ENCODE measurements at places on chromosomes 2 and 18.

DNA sequence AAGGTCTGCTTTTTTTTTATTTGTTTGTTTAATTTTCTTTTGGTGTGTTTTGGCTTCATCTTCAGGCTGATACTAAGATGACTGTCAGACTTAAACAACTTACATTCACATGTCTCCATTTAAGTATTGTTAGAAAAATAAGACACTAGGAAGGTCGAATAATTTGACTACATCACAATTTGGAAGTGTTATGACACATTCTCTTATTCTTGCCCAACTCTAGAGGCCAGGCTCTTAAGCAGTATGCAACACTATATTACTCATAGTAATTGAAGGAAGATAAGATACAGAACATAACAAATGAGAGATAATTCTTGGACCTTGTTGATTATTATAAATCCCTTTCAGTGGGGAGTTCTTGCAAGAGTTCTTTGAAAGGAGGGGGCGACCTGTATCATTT is 295.3 kb upstream of the COL3A1 start:
- no peaks in the 10 kb centered on the region for H3K4me1 ChIP-seq
- H3K36me3 ChIP-seq, result no peaks in the 10 kb centered on the region
- no peaks in the 10 kb centered on the region for H3K27me3 ChIP-seq
- H3K27ac ChIP-seq, result no peak overlapping the region
- H3K4me3 ChIP-seq, result no peak overlapping the region

DNA sequence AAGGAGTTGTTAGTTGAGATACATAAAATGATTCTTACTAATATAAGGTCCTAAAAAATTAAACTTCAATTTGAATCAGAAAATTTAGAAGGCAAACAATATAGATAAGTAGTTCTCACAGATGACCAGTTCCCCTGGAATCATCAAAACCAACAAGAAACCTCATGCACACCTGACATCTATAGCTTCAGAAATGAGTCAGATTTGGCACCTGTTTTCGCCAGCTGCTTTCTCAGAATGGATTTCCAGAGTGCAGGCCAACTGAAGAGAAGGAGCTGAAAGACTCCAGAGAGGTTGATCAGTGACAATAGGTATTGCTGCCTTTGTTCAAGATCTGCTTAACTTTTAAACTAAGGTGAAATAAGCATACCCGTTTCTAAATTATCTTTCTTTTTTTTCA is 192.4 kb downstream of the RDH14 start:
- no peak overlapping the region for H3K4me3 ChIP-seq
- no peak for DNase-seq
- no peaks in the 10 kb centered on the region for H3K4me1 ChIP-seq
- no peaks in the 10 kb centered on the region for H3K27me3 ChIP-seq

DNA sequence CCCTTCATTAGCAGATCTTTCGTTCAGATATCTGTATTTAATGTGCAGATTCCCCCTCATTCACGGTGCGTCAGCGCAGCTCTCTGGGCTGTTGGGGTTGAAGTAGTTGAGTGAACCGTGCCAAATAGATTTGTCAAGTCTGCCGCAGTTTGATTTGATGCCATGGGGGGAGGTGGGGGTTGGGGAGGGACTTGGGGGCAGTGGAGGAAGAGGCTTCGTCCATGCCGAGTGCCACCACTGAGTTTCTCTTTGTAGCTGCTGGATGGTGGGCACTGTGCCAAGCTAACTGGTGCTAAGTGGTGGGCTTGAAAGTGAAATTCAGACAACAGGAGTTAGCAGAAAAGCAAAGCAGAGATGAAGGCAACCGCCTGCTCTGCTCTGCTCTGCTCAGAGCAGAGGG is 47.9 kb downstream of the NRP2 start:
- H3K27me3 ChIP-seq, result no peaks in the 10 kb centered on the region
- DNase-seq, result no peak
- no peaks in the 10 kb centered on the region for H3K36me3 ChIP-seq
- no peak overlapping the region for H3K27ac ChIP-seq
- peaks cover 6% of the 10 kb centered on the region for H3K4me1 ChIP-seq

DNA sequence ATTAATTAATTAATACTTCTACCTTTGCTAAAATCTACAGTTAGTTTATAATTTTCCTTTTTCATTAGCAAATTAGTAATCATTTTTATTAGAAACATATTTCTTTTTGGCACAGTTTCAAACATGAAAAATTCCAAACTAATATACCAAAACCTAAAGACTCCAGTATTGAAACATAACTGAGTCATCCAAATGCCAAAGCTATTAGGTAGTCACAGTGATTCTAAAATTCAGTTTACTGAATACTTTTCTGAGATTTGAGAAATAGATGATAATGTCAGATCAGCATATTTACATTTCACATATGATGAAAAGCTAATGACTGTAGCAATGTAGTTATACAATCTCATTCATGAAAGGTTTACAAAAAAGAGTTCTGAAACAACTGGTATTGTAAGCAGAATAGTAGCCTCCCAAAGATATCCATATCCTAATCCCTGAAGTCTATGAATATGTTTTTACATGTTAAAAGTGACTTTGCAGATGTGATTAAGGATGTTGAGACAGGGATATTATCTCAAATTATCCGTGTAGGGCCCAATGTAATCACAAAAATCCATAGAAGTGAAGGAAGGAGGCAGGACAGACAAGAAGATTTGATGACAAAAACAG is 680.2 kb upstream of the CHAC2 start:
- no peaks in the 10 kb centered on the region for H3K36me3 ChIP-seq
- no peak overlapping the region for H3K4me3 ChIP-seq
- no peaks in the 10 kb centered on the region for H3K27me3 ChIP-seq

- H3K36me3 ChIP-seq, result peaks cover 73% of the 10 kb centered on the region
- no peak overlapping the region for H3K27ac ChIP-seq
- no peaks in the 10 kb centered on the region for H3K27me3 ChIP-seq
- H3K4me3 ChIP-seq, result no peak overlapping the region
- no peak for DNase-seq
- peaks cover 4% of the 10 kb centered on the region for H3K4me1 ChIP-seq
Measured at GRCh38 chr2:239997686-239998409, 27.3 kb downstream of the NDUFA10 start.

DNA sequence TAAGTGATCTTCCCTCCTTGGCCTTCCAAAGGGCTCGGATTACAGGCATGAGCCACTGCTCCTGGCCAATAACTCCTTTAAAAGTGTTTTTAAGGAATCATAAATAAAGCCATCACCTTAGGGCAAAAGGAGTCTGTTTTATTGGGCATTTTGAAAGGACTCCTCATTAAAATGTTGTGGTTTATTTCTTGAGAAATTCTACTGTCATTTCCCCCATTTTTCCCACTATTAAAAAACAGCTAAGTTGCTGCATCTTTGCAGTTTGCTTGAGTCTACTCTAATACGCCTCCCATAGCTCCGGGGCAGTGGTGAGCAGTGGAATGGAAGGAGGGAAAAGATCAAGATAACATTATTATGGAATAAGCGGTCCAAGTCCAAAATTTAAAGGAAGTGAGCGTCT is 293.2 kb downstream of the PIEZO2 start:
- no peak overlapping the region for H3K27ac ChIP-seq
- no peak for DNase-seq
- no peaks in the 10 kb centered on the region for H3K4me1 ChIP-seq
- H3K4me3 ChIP-seq, result no peak overlapping the region

DNA sequence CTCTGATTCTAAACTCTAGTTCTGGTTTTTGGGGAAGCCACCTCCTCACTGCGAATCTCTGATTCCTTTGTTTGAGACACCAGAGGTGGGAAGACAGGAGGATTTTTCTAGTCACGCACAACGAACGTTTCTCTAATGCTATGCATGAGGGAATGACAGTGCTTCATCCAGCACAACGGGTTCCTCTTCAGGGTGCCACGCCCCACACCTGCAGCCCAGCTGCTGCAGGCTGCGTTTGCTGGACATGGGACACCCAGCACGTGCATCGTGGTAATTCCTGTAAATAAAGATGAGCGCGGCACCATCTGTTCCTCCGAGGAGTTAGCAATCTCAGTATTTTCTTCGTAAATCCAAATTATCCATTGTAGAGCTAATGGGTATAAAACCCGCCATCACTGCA is 37.5 kb upstream of the TPO start:
- no peaks in the 10 kb centered on the region for H3K27me3 ChIP-seq
- H3K27ac ChIP-seq, result peak overlapping the region; percentile 57
- no peaks in the 10 kb centered on the region for H3K4me1 ChIP-seq
- peak overlapping the region; percentile 43 for H3K4me3 ChIP-seq
- DNase-seq, result no peak

DNA sequence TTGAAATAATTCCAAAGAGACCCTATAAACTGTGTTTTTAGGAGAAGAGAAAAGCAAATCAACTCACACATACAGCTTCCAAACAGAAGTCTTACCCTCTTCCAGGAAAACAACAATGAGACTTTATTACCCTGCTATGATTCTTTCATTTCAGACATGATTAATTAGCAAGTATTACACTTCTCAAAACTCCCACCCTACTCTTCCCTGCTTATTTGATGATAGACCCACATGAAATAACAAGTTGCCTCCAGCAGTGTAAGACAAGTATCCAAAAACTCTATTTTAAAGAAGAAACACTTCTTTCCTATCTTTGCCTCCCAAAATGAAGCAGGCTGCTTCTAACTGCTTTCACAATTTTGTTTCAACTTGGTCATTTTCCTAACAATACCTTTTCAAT is 4.1 kb downstream of the FIGN start:
- peak overlapping the region; percentile 49 for H3K27ac ChIP-seq
- peak overlapping the region; percentile 7 for H3K4me3 ChIP-seq
- no peaks in the 10 kb centered on the region for H3K36me3 ChIP-seq
- DNase-seq, result no peak
- no peaks in the 10 kb centered on the region for H3K27me3 ChIP-seq

DNA sequence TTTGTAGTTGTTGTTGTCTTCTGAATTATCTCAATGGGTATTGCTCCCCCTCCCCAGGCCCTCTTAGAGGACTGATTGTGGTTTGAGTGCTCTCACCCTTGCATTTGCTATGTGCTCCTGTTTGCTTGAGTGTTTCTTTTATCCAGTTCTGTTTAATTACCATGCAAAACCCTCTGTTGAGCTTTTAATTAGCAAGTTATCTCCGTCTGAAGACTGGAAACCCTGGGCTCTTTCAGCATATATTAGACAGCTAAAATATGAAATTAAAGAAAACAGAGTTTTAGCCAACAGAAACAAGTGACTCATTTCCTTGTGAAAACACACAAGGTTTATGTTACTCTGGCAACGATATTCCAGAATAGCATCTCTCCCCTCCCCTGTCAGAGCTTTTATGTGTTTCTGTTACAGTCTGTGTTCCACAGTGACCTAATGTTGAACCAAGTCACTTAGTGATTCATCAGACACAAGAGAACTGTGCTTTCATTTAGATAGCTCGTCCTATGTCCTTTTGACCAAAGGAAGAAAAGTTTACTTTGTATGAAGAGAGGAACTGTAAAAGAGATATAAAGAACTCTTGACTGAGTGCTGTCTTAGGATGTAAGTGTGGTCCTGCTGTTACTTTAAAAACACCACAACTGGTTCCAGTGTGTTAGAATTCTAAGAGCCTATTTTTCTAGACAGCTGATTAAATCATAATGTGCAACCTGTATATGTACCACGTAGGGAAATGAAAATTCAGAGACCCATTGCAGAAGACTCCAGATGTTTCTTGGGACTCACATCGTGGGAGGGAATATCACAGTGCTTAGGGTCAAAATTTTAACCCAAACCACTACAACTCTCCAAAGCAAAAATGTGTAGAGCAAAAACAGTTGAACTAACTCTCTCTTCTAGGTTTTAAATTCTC is 172.8 kb upstream of the RBMS1 start:
- H3K36me3 ChIP-seq, result no peaks in the 10 kb centered on the region
- H3K4me1 ChIP-seq, result peaks cover 35% of the 10 kb centered on the region
- peak overlapping the region; percentile 66 for H3K27ac ChIP-seq
- DNase-seq, result peak; percentile 42
- H3K4me3 ChIP-seq, result no peak overlapping the region
- no peaks in the 10 kb centered on the region for H3K27me3 ChIP-seq

- H3K4me1 ChIP-seq, result no peaks in the 10 kb centered on the region
- DNase-seq, result peak; percentile 4
- H3K36me3 ChIP-seq, result no peaks in the 10 kb centered on the region
Measured at GRCh38 chr2:107062173-107062572, 176.2 kb upstream of the ST6GAL2 start.

DNA sequence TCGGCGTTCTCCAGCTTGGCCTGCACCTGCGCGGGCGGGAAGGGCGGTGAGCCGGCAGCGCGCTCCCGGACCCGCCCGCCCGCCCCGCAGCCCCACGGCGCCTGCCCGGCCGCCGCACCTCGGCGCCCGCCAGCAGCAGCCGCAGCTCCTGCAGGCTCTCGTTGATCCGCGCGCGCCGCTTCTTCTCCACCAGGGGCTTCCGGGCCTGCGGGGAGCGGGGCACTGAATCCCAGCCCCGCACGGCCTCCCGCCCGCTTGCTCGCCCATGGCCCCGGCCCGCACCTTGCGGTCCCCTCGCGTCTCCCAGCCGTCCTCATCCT is 335 bp downstream of the HES6 start:
- H3K27me3 ChIP-seq, result no peaks in the 10 kb centered on the region
- peak overlapping the region; percentile 67 for H3K4me3 ChIP-seq
- H3K27ac ChIP-seq, result no peak overlapping the region

DNA sequence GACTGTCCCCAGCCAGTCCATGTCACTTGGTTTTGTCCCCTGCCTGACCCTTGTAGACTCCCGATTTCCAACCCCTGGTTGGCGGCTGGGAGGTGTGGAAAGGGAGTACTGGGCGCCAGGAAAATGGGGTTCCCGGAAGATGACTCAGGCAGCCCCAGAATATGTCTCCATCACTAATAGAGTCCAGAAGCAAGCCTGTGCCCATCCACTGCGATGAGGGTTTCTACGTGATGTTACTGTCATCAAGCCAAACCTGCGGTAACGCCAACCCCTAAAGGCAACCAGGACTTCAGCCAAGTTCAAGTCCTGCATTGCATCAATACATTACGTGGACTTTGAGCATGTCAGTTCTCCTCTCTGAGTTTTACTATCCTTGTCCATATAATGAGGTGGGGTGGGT is 62.0 kb upstream of the TAF1B start:
- H3K4me3 ChIP-seq, result no peak overlapping the region
- no peaks in the 10 kb centered on the region for H3K27me3 ChIP-seq
- no peak overlapping the region for H3K27ac ChIP-seq

DNA sequence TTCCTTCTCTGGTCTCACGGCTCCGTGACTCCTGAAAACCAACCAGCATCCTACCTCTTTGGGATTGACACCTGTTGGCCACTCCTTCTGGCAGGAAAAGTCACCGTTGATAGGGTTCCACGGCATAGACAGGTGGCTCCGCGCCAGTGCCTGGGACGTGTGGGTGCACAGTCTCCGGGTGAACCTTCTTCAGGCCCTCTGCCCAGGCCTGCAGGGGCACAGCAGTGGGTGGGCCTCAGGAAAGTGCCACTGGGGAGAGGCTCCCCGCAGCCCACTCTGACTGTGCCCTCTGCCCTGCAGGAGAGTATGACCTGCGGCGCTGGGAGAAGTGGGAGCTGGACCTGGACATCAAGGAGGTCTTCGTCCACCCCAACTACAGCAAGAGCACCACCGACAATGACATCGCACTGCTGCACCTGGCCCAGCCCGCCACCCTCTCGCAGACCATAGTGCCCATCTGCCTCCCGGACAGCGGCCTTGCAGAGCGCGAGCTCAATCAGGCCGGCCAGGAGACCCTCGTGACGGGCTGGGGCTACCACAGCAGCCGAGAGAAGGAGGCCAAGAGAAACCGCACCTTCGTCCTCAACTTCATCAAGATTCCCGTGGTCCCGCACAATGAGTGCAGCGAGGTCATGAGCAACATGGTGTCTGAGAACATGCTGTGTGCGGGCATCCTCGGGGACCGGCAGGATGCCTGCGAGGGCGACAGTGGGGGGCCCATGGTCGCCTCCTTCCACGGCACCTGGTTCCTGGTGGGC is 10.0 kb downstream of the PROC start:
- DNase-seq, result no peak
- H3K4me3 ChIP-seq, result no peak overlapping the region
- no peaks in the 10 kb centered on the region for H3K36me3 ChIP-seq
- H3K27ac ChIP-seq, result no peak overlapping the region
- H3K4me1 ChIP-seq, result peaks cover 5% of the 10 kb centered on the region

Measured in heart right ventricle (tissue), 16 donors.